ENCODE measurements at places on chromosomes 1 and 21.

- no peak for DNase-seq
Measured at GRCh38 chr1:86645851-86646250, 58.5 kb upstream of the SH3GLB1 start.

DNA sequence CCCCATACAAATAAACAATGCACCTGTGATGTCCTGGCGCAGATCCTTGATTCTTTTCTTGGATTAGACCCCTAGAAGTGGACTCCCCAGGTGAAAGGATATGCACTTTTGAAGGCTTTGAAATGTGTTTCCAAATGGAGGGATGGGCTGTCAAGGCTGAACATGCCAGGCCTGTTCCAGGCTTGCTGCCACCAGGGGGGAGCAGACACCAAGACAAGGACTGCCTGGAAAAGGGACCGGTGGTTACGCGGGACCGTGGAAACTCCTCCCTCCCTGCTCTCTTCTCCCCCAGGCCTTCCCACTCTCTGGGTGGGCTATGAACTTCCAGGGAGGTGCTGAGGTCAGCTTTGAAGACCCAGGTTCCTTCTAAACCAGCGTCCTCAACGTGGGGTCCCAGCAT, 12.7 kb downstream of the C1QB start:
- DNase-seq, result peak; percentile 55

GRCh38 chr1:97063532-97063931, 341.9 kb downstream of the PTBP2 start:
- no peak for DNase-seq

DNA sequence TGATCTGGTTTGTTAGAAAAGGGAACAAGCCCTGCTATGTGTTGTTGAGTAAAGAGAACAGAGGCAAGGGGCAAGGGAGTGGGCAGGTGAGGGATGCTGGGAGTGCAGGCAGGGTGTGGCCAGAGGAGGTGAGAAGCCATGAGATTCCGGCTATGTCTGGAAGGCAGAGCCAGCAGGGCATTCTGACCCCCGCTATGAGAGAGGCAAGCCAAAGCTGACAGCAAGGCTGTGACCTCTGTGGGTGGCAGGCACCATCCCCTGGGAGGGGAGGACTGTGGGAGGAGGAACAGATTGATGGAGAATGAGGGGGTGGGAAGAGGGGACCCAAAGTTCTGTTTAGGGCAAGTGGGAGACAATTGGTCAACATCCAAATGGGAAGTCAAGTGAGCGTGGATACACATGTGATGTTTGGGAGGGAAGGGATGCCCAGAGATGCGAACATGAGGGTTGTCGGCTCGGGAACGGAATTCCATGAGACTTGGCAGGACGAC, 19.5 kb upstream of the PADI6 start:
- no peak for DNase-seq

DNA sequence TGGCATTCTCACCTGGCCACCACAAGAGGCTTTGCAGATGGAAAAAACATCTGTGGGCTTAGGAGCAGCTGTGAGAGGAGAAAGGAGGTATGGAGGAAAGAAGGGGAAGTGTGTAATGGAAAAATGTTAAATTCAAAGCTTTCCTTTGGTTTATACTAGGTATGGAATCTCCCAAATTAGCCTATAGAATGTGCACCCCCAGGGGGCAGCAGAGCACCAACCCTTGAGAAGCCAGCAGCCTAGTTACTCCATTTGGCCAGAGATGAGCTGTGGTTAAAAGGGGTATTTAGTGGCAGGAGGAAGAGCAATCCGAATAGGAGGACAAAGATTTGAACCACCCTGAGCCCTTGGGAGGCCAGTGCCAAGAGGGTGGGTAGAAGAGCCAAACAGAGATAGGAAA, 97.5 kb upstream of the CTTNBP2NL start:
- DNase-seq, result peak; percentile 43

DNA sequence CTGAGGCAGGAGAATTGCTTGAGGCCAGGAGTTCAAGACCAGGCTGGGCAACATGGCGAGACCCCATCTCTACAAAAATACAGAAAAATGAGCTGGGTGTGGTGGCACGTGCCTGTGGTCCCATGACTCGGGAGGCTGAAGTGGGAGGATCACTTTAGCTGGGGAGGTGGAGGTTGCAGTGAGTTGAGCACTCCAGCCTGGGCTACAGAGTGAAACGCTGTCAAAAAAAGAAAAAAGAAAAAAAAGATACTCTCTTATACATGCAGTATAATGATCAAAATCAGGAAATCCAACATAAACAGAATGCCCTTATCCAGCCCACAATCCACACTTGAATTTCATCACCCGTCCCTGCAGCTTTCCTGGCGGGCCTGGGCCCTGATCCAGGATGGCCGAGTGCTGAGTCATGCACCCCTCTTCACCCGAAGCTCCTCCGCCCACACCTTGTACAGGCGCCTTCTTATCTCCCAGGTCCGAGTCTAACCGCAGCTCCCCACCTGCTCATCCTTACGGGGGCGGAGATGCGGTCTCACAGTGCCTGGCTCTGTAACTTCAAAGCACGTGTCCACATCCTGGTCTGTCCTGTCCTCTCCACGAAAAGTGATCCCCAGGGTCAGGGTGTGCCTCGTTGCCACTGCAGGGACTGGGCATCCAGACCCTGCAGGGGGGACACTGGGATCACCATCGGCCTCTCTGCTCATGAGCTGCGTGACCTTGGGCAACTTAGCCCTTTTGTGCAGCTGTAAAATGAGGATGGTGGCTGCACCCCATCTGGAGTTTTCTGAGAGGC, 120.2 kb upstream of the SLC45A1 start:
- no peak for DNase-seq

DNA sequence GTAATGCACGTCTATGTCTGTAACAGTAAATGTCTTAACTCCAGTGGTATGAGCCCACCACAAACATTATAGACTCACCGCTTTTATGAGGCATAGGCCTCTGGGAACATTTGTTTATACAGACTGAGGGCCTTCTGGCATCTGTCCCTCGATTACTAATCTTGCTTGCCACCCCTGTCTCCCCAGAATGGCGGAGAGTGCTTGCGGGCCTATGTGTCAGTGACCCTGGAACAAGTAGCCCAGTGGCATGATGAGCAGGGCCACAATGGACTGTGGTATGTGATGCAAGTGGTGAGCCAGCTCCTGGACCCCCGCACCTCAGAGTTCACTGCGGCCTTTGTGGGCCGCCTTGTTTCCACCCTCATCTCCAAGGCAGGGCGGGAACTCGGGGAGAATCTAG, 18.3 kb upstream of the SHISA4 start:
- no peak for DNase-seq

DNA sequence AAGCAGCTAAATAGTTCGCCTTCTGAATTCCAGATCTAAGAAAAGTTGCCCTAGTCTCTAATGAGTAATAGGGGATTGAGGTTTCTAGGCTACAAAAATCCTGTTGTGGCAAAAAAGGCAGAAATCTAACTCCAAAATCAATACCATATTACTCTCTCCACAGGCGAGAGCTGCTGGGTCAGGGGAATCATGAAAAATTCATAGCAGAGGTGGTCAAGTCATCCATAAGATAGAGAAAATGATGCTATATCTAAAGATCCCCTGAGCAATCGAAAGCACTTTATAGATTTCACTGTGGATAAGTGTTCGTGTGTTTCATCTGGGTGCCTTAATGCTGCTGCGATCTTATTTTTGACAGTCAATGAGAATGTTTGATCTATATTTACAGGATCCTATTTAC, 417.7 kb downstream of the AGBL4 start:
- DNase-seq, result no peak

DNA sequence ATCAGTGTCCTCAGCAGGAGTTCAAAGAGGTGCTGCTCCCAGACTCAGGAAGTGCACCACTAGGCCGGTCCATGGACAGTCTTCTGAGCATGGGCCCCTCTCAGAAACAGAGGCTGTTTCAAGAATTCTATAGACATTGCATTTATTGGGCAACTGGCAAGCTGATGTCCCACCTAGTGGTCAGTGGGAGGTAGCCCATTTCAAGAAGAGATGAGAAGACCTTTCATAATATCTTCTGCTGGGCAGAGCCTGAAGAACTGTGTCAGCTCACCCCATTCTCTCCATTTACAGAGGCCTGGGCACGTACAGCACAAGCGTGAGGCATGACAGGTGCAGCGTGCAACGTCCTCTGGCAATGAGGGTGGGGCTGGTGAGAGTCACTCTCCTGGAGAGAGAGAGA, 216.0 kb downstream of the DYRK1A start:
- no peak for DNase-seq

DNA sequence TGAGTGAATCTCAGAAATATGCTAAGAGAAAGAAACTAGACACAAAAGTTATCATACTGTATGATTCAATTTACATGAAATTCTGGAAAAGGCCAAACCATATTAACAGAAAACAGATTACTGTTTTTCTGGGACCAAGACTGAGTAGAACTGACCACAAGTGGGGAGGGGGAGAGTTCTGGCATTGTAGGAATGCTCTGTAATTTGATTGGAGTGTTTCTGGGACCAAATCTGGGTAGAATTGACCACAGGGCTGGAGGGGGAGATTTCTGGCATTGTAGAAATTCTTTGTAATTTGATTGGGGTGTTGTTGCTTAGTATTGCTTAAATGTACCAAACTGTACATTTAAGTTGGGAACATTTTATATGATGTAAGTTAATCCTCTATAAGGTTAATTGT, 3.4 kb upstream of the OR10K1 start:
- no peak for DNase-seq

DNA sequence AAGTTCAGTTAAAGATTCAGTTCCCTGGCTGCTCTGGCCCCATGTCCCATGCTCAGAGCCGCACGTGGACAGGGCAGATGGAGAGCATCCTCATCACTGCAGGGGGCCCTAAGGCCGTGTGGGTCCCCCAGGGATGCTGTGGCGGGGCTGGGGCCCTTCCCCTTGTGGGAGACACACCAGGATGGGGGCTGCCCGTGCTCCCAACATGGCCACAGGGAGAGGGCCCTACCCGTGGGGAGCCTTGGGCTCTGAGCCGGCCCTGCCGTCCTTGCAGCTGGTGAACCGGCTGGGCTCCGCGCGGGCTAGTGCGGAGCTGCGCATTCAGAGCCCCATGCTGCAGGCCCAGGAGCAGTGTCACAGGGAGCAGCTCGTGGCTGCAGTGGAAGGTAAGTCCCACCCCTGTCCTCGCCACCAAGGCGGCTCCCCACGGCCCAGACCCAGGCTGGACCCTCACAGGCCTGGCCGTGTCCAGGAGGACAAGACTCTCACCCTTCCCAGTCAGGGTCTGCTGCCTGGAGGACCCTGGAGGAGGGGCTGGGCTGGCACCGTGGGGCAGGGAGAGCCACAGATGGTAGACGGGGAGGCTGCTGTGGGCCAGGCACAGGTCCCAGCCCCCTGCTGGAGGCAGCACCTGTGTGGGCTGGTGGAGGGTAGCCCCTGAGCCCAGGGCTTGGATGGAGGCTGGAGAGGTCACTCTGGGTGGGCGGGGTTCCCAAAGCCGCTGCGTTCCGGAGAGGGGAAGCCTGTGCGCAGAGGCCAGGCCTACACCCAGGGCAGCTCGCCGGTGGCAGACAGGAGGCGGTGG, 53.8 kb downstream of the TRIM11 start:
- DNase-seq, result no peak

DNA sequence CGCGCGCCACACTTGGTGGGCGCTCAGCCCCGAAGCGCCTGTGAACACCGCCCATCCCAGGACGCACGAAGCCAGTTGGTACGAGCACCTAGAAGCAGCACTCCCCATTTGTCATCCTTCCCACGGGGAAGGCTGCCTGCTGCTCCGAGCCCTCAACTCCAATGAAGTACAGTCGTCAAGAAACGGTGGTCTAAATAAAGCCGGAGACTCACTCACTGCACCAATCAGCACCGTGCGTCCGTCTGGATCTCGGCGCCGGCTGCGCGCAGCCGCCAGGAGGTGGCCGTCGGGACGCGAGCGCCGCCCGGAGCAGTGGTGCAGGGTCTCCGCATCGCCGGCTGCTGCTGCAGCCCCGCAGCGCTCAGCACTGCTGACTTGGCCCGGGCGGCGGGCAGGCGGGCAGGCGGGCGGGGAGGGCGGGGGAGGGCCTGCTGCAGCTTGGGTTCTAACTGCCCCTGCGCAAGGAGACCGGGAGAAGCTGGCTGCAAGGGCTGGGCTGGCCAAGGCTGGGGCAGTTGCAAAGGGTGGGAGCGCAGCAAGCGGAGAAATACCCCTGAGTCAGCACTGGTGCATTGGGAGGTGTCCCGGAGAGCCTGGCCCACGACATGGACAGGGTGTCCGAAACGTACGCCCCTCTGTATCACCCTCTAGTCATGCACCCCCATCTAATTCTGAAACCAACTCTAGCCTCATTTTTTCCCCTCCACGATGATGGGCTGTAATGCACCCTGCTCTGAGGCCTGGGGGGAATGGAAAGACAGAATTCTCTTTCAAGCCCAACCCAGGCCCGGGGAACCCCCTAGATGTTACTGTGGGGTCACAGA, 35.8 kb upstream of the H6PD start:
- peak; percentile 48 for DNase-seq

GRCh38 chr1:180279651-180280050, 49.6 kb downstream of the LHX4 start:
- no peak for DNase-seq

GRCh38 chr1:209749670-209750323, 6.1 kb upstream of the TRAF3IP3 start:
- DNase-seq, result no peak

DNA sequence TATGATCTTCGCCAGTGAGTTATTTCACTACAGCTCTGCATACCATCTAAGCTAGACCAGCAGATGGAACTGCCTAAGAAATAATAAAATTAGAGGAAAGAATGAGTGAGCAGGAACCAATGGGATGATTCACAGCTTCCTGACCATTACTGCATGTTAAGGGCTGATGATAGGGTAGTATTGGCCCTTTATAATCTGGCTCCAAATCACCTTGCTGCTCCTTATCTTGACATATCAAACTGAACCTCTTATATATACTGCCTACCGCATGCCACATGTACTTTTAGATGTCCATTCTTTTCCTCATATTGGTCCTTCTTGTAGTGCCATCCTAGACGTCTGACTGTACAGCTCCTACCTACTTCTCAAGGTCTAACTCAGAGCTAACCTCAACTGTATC, 524.4 kb downstream of the DPYD start:
- no peak for DNase-seq

GRCh38 chr1:61572046-61572445, 152.9 kb downstream of the TM2D1 start:
- DNase-seq, result no peak

DNA sequence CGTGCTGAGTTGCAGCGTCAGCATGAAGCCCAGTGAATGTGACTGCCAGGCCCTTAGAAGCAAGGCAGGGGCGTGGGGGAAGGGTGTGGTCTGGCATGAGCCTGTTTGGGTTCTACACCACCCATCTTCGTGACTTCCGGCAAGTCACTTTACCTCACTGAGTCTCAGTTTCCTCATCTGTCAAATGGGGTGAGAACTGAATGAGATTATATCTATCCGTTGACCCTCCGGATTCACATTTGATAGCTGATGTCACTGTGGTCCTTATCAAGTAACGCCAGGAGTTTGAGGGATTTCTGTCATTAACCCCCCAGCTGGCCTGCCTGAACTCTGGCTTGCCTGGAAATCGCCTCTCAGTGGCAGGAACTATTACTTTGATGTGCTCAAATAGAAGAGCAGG, 15.6 kb downstream of the MRPL37 start:
- DNase-seq, result no peak

All from neural crest cell (in vitro differentiated cells).